ENCODE measurements at places on chromosomes 7 and 10.

- DNase-seq: no peak
Observed at GRCh38 chr7:36607721-36608095, 116.6 kb downstream of the AOAH start.

- peak; percentile 27 for DNase-seq
Observed at GRCh38 chr10:131850383-131850870, 50.4 kb upstream of the PPP2R2D start.

DNA sequence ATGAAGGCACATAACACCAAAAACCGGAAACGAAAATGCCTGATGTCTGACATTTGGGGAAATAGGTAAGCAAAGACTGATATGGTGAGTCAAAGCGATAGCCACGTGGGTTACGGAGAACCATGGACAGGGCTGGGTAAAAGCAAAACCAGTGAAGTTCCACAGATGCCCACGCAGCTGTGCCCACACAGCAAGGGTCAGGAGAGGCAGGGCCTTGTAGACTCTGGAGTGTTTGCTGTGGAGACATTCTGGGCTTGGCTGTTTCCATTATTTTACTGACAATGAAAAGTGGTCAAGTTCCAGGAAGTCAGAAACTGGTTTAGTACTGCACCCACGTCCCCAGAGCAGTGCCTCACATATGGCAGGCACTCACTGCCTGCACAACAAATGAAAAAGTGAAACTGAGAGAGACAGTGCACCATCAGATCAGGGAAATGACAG, 148.7 kb downstream of the ZMYND11 start:
- no peak for DNase-seq

DNA sequence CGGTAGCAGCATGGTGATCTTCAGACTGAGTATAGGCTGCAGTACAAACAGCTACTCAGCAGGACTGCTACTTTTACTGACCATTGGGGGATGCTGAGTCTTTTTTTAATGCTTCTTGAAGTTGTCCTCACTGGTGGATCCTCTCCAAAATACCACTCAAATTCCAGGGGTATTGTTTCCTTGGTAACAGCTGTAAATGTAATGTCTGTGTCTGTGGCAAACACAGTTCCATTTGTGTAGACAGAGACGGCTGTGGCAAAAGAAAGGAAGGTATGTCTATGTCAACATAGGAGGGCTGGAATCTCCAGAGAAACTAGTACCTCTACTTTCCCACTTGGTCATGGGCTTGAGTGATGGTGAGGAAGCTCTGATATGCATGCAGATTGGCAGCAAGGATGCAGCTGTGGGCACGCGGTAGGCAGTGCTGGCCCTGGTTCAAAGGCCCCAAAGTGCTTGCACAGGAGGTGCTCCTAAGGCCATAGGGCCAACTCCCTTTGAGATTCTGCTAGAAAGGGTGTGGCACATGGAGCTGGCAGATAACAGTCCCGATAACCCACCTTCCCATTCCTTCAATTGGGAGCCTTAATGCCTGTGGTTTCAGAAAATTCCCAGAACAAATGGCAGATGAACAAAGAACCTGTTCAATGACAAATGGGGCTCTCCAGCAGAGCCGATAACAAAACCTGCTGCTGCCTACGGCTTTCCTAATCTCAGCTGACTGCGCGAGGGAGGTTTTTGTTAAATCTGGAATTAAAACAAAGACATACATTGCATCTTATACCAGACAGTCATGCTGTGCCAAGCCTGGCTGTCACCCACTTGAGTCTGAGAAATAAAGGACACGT, 43.0 kb downstream of the PKD1L1 start:
- peak; percentile 54 for DNase-seq

- no peak for DNase-seq
Observed at GRCh38 chr10:86372119-86372783, 5.7 kb upstream of the GRID1 start.

DNA sequence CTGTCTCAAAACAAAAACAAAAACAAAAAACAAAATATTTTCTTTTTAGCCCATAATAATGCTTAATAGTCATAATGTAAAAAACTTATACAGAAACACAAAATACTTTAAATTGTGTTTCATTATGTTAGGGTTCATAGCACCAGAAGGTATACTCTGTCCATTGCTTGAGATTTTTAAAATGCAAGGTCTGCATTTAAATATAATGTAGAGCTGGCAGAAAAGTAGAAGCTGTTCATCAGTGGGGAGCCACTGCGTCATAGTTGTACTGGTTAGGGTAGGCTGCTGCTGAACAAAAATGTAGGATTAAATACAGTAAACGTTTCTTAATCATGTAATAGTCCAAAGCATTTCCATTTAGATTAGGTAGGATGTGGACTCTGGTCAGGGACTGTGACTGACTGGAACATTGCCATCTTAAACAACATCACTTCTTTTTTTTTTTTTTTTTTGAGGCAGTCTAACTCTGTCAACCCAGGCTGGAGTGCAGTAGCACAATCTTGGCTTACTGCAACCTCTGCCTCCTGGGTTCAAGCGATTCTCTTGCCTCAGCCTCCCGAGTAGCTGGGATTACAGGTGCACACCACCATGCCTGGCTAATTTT, 85.2 kb downstream of the ANKIB1 start:
- no peak for DNase-seq

DNA sequence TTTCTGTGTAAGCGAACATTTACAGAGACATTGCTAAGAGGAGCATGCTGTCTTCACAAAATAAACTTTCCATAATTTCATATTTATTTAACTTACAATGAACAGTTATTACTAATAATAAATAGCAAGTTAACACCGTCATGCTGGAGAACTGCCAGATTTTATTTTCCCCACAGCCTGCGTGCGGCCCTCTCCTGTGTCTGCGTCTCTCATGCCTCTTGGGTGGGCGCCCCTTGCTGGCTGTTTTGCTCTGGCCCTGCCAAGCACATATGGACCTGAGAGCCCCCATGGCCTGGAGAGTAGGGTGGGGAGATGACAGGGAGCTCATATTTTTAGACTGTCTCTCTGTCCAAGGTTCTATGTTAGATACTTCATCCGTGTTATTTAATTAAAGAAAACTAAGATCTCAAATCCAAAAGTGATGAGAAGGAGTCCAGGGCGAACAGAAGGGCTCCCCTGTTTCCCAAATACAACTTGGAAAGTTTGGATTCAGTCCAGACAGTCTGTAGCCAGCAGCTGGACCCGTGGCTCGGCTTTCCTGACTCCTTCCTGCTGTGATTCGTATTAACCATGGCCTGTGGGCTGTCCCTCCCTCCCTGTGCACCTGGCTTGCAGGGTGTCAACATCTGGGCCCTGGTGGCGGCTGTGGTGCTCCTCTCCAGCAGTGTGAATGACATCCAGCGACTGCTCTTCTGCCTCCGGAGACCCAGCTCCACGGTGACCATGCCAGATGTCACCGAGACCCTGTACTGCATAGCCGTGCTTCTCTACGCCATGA, 20.5 kb downstream of the FBH1 start:
- no peak for DNase-seq

GRCh38 chr7:28882869-28883470, 75.2 kb downstream of the TRIL start:
- DNase-seq: no peak

- DNase-seq: no peak
Observed at GRCh38 chr7:99752356-99752755, 17.4 kb upstream of the CYP3A7 start.

GRCh38 chr10:59958882-59959281, 52.5 kb upstream of the CCDC6 start:
- DNase-seq: no peak

GRCh38 chr7:47940088-47941013, 7.9 kb downstream of the PKD1L1 start:
- no peak for DNase-seq

- DNase-seq: no peak
Observed at GRCh38 chr10:34739915-34740314, 75.2 kb downstream of the PARD3 start.

GRCh38 chr7:40579401-40579800, 444.6 kb downstream of the SUGCT start:
- DNase-seq: no peak

DNA sequence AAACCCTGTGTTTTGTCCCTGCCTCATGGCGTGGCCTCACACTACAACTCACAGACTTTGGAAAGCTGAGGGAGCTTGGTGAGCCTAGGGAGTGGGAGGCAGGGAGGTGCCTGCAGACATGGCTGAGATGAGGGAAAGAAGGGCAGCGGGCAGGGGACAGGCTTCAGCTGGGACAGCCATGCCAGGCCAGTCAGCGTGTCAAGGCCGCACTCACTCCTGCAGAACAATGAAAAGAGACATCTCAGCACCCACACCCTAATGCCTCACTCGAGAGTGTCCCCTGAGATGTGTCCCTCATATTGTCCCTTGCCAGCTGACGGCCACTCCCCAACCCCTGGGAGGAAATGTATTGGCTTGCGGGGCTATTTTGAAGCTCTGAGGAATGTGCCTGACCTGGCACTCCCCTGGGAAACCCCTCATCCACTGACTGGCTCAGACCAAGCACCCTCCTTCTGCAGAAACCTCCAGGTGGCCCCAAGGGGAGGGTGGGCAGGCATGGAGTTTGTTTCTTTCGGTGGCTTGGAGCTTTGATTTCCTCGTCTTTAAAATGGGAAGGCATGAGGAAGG, 31.6 kb downstream of the SH3PXD2A start:
- no peak for DNase-seq

DNA sequence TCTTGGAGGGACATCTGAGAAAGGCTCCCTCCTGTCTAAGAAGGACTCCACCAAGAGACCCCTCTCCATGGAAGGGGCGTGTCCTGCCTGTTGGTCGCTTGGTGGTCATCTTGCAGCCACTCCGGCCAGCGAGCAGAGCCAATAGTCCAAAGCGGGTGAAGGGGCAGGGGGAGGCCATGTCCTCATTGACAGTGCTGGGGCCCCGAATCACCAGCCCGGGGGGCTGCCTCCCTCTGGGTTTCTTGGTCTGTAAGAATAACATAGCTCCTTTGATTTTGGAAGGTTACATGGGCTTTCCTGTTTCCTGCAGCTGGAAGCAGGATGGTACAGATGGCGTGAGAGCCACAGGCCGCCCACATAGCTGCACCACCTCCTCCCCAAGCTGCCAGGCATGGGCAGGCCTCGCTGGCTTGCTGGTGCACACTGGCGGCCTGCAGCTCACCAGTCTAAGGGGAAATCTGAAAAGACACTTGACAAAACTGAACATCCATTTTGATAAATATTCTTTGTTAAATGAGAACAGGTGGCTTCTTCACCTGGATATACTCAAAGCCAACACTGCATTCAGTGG, 105.8 kb downstream of the ARHGAP22 start:
- no peak for DNase-seq

DNA sequence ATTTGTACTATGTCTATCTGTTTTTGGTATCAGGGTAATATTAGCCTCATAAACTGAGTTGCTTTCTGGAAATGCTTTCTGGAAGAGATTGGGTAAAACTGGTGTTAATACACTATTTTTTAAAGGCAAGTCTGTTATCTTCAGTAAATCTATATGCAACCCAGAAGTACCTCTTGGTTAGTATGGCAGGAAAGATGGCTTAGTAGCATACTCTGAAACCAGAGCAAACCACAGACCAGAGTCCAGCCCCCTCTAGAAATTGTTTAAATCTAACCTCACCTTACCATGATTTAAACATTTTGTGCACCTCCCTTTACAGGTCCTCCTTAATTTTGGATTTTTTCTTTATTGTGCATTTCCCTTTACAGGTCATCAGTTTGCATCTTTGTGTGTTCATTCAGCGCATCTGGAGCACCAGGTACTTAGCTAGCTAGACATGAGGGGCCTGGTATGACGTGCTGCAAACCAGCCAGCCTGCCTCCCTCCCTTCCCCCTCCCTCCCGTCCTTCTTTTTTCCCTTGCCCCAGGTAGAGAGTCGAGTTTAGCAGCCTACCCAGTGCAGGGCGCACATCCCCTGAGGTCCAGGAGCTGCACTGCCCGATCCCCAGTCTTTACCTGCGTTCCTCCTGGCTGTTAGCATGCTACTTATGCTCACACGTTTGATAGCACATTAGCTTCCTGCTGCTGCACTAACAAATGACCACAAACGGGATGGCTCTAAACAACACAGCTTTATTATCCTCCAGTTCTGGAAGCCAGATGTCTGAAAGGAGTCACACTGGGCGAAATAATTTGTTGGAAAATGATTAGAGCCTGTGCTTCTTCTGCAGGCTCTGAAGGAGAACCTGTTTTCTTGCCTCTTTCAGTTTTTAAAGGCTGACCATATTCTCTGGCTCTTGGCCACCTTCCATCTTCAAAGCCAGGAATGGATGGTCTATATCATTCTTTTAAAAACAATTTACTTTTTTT, 299.9 kb upstream of the HABP2 start:
- DNase-seq: no peak

GRCh38 chr10:58299580-58299979, 30.6 kb downstream of the CISD1 start:
- peak; percentile 69 for DNase-seq

DNA sequence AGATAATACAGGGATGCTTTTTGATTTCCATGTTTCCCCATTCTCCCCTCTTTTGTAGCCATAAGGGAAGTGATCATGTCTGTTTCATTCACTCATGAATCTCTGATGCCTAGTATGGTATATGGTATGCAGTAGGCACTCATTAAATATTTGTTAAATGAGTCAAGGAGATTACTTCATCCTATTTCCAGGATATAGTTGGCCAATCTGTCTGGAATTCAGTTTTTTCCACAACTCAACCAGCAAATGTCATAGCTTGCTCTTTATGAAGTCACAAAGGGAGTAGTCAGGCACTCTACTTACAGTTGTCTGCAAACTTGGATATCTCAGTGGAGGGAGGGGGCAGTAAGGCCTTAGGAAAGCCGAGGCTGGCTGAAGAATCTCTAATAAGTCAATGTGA, 853.6 kb downstream of the LRMDA start:
- no peak for DNase-seq

GRCh38 chr10:75532253-75532924, 101.0 kb downstream of the LRMDA start:
- no peak for DNase-seq

DNA sequence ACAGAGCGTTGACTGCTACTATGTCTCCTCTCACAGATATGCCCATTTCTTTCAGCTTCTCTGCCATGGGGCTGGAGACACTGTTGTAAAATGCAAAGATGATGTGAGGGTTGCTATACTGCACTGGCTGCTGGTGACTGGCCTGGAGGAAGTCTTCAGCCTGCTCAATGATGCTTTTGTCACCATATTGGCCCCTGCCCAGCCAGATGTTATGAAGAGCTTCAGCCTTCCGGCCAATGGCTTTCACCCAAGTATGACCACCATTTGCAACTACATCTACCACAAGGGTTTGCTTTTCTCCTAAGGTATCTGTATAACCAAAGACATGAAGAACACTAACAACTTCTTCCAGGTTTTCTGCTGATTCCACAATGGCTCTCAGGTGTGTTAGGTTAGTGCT, 1.6 kb downstream of the C7orf25 start:
- DNase-seq: peak; percentile 38

DNA sequence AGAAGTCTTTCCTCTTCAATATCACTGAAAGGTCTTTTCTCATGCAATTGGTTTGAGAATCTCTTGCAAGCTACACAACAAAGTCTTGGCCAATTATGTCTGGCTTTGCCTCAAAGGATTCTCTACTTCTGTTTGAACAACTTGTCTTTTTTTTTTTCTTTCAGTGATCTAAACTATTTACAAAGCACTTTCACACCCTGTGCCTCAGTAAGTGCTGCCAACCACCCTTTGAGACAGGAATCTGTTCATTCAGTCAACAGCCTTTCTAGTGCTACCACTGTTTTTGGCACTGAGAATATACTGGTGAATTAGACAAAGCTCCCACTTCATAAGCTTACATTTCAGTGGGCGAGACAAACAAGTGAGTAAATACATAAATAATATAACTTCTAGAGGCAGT, 26.9 kb upstream of the SDK1 start:
- no peak for DNase-seq
